ENCODE measurements at places on chromosomes 11 and 22. TPM values are rescaled to one million over a fixed set of nuclear protein-coding genes. Genes with fewer than 3 reads are reported as not detected.

DNA sequence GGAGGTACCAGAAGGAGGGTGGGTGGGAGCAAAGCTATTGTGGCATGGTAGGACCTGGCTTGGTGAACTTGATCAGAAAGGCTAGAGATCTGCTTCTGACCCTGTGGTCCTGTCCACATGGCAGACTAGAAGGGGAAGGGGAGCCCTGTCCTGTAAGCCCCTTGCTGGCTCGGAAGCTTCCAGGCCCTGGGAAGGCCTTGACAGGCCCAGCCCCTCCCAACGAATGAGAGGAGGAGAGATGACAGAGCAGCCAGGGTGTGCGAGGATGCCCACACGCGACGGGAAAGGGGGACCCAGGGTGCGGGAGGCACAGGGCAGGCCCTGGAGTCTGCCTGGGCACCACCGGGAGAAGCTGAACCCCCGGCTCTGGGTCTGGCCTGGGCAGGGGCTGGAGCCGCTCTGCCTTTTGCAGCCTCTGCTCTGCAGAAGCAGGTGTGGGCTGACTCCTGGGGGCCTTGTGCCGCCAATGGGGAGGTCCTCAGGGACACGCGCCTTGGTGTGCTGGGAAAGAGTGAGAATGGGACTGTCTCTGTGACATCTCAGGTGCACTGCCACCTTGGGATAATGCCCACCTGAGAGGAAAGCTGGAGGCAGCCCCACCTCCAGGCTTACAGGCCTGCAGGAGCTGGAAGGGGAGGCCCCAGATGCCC lies 1447.5 kb downstream of the BRD1 start:
- H3K36me3 ChIP-seq = no peaks in the 10 kb centered on the region
- H3K27me3 ChIP-seq = peaks cover 5% of the 10 kb centered on the region
- no peak for DNase-seq
- no peak overlapping the region for H3K4me3 ChIP-seq
- no peak overlapping the region for H3K27ac ChIP-seq

Gene SAA4
- total RNA-seq = 0.32 TPM

GRCh38 chr22:17575681-17576080 lies 12.4 kb downstream of the SLC25A18 start:
- H3K27ac ChIP-seq = no peak overlapping the region
- no peaks in the 10 kb centered on the region for H3K36me3 ChIP-seq
- no peaks in the 10 kb centered on the region for H3K4me1 ChIP-seq
- DNase-seq = no peak
- H3K4me3 ChIP-seq = no peak overlapping the region

Gene FGF4
- total RNA-seq = not detected

Gene RDX
- total RNA-seq = 667 TPM

GRCh38 chr11:2327032-2327431 lies 25.2 kb downstream of the TSPAN32 start:
- H3K36me3 ChIP-seq = no peaks in the 10 kb centered on the region
- no peaks in the 10 kb centered on the region for H3K27me3 ChIP-seq
- no peaks in the 10 kb centered on the region for H3K4me1 ChIP-seq
- peak; percentile 42 for DNase-seq

Gene SERPIND1
- total RNA-seq = 0.31 TPM

DNA sequence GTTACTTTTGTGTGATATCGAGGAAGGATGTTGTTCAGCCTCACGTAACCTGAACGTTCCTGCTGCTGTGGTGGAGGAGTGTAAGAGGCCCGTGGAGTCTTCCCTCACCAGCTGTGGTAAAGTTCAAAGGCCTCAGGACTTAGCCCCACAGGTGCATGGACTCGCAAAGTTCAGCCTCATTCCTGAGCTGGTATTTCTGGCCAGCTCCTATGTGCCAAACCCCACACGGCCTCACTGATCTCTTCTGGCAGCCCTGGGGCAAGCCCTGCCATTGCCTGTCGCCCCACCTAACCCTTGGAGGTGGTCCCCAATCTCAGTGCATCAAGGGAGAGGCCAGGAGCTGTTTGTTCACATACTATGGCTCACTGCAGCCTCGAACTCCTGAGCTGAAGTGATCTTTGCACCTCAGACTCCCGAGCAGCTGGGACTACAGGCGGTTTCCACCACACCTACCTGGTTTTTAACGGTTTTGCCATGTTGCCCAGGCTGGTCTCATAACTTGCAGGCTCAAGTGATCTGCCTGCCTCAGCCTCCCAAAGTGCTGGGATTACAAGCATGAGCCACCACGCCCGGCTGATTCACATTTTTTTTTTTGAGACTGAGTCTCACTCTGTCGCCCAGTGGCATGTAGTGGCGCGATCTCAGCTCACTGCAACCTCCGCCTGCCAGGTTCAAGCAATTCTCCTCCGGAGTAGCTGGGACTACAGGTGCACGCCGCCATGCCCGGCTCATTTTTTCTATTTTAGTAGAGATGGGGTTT lies 2.2 kb downstream of the PHRF1 start:
- no peak overlapping the region for H3K4me3 ChIP-seq
- H3K36me3 ChIP-seq = peaks cover 18% of the 10 kb centered on the region
- H3K4me1 ChIP-seq = peaks cover 51% of the 10 kb centered on the region
- H3K27me3 ChIP-seq = no peaks in the 10 kb centered on the region
- H3K27ac ChIP-seq = no peak overlapping the region
- no peak for DNase-seq

DNA sequence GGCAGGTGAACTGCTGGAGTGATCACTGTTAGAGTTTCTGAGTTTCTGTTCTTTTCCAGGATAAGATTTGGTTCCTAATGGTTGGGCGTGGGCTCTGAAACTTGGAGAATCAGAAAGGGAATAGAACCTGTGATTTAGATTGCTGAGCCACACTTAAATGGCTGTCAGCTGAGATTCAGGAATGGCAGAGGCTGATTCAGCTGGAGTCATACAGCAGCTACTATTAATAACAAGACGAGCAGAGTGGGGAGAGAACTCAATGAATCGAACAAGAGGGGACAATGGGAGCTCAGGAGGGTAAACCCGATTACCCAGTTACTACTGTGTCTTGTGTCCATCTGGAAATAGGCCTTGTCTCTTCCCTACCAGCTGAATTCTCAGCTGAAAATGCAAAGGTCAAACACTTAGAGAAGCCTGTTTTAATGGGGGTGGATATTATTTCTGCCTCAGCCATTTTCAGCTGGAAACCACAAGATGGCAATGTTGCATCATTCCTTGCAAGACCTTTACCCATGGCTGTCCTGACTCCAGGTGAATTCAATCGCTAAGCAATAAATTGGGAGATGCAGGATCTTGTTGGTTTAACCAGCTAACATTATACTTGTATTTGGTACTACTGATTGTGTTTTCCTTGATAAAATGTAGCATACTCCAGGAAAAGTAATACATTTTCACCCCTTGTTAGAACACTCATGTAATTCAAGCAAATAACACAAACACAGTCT lies 104.5 kb upstream of the RAG2 start:
- peak; percentile 19 for DNase-seq
- no peak overlapping the region for H3K4me3 ChIP-seq
- H3K4me1 ChIP-seq = no peaks in the 10 kb centered on the region
- no peak overlapping the region for H3K27ac ChIP-seq
- no peaks in the 10 kb centered on the region for H3K36me3 ChIP-seq

GRCh38 chr11:31841435-31841834 lies 30.3 kb upstream of the PAX6 start:
- H3K27me3 ChIP-seq = no peaks in the 10 kb centered on the region
- no peak overlapping the region for H3K4me3 ChIP-seq
- no peaks in the 10 kb centered on the region for H3K36me3 ChIP-seq
- H3K4me1 ChIP-seq = no peaks in the 10 kb centered on the region

DNA sequence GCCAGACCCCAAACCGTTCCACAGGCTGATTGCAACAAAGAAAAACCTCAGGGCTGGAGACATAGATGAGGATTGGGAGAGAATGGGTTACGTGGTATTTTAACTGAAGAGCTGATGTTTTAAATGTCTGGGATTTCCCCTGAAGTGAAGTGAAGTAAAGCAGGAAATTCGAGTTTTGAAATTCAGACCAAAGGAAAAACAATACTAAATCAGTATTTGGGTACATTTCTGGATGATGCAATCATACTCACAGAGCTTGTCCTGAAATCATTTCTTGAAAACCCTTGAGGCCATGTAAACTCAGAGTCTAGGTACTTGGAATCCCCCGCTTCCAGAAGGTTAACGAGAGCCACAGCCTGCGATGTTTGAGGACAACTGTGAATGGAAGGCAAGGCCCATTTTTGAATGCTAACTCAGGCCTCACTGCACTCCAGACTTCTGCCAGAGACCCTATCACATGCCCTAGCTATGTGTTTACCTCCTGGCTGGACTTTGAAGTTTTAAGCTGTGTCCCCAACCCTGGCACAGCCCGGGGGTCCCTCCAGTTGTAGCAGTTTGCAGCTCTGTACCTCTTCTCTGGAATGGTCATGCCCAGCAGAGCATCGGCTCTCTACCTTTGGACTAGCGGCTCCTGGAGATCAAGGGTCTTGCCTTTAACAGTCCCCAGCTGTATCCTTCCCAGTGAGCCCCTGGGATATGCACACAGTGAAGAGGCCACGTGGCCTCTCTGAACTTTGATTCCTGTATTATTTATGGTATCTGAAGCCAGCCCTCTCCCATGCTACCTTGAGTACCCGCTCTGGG lies 5.4 kb upstream of the FTH1 start:
- H3K27ac ChIP-seq = peak overlapping the region; percentile 97
- peak; percentile 22 for DNase-seq
- H3K4me1 ChIP-seq = peaks cover 43% of the 10 kb centered on the region
- no peak overlapping the region for H3K4me3 ChIP-seq

DNA sequence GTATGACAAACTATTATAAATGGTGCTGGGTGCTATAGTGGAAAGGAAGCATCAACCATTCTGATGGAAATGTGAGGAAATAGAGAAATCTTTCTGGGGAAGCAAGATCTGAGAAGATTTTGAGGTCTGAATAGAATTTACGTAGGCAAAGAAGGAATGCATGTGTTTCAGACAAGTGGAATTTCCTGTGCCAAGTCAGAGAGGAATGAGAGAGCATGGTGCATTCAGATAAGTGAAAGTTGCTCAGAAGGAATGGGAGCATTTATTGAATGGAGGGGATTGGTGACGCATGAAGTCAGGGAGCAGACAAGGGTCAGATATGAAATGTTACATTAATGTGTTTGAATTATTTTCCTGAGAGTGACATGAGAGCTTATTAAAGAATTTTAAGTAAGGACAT lies 725.5 kb downstream of the METTL15 start:
- no peak overlapping the region for H3K4me3 ChIP-seq
- DNase-seq = no peak
- no peaks in the 10 kb centered on the region for H3K36me3 ChIP-seq
- no peaks in the 10 kb centered on the region for H3K27me3 ChIP-seq

DNA sequence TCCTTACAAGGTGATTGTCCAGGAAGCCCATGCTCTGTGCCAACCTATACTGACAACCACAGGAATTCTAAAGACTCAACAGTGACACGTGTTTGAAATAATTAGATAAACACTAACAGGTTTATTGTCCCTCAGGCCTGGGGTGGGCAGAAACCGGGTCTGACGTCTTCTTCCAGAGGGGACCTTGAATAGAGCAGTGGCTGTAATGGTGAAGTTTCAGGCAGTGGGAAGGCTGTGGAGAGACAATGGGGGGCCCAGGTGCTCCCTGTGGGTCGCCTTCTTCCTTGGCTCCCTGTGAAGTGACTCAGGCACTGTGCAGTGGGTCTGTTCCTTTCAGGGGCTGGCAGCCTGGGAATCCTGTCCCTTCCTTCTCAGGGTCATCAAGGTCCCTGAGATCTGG lies 54.6 kb downstream of the OTOG start:
- no peak for DNase-seq
- no peak overlapping the region for H3K4me3 ChIP-seq
- H3K4me1 ChIP-seq = no peaks in the 10 kb centered on the region
- no peaks in the 10 kb centered on the region for H3K36me3 ChIP-seq
- no peak overlapping the region for H3K27ac ChIP-seq

GRCh38 chr22:17855572-17856290 lies 81.5 kb upstream of the BID start:
- no peak overlapping the region for H3K27ac ChIP-seq
- peaks cover 7% of the 10 kb centered on the region for H3K36me3 ChIP-seq
- no peak for DNase-seq
- H3K27me3 ChIP-seq = no peaks in the 10 kb centered on the region
- H3K4me3 ChIP-seq = no peak overlapping the region

GRCh38 chr11:36605221-36606216 lies 7.5 kb upstream of the RAG2 start:
- H3K4me3 ChIP-seq = no peak overlapping the region
- H3K27me3 ChIP-seq = no peaks in the 10 kb centered on the region
- no peak overlapping the region for H3K27ac ChIP-seq

Gene LRP4
- total RNA-seq = 13.5 TPM
